ENCODE measurements at places on chromosomes 16 and 17.

DNA sequence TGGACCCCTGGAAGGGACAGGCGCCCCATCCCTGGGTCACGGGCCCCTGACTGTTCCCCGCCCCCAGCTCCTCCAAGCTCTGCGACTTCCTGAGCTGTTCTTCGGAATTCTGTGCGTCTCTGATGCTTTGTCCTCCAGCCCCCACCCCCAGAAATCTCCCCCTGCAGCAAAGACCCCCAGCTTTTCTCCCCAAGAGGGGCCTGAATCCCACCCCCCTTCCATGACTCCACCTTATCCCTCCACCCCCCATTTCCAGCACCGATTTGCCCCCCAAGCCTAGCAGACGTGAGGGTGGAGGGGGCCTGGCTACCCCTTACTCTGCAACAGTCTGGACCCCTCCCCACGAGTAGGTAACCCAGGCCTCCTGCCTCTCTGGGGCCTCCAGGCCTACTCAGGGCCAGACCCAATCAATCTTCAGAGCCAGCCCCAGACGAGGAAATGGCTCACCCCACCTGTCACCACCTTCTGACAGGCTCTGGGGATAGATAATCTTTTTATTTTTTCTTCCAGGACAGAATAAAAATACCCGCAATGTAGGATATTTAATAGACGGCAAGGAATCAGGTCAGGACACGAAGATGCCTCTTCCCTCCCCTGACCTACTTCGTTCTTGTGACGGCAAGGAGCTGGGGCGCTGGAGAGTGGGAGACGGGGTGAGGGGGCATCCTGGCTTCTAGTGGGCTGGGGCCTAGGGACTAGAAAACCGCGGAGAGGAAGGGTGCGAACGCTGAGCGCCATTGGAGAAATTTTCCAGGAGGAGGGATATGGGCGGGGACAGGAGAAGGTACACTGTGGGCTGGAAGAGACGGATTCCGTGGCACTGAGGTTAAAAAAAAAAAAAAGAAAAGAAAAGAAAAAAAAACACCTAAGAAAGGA lies 744 bp upstream of the PLXDC1 start:
- no peak for DNase-seq

- DNase-seq, result no peak
Observed at GRCh38 chr17:73357981-73358380, 46.2 kb upstream of the CDC42EP4 start.

GRCh38 chr17:76751416-76751993 lies 13.6 kb downstream of the MFSD11 start:
- no peak for DNase-seq

DNA sequence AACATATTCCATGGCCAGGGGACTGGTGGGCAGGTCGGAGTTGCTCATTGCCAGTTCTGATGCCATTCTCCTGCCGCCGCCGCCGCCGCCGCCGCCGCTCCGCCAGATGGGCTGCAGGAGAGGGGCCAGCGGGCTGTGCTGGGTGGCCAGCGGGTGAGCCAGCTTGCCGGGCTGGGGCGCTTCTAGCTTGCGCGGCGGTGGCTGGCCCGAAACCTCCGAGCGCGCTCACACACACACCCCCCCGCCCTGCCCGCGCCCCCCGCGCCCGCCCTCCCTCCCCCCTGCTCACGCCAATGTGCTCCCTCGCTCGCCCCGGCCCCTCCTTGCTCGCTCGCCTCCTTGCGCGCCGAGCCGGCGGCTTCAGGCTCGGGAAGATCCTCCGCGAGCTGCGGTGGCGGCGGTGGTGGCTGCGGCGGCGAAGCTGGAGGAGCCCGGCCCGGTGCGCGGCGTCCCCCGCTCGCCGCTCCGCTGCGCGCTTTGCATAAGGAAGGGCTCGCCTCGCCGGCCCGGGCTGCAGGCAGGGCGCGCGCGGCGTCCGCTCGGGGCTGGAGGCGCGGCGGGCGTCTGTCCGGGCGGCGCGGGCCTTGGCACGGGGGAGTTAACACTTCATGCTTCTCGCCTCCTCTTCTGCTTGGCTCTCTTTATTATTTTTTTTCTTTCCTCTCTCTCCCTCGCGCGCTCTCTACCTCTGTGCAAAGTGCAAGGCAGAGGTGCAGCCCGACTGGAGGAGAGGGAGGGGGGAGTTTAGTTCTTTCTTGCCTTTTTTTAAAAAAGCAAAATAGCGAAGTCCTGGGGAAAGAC lies 500 bp downstream of the MAF start:
- no peak for DNase-seq

DNA sequence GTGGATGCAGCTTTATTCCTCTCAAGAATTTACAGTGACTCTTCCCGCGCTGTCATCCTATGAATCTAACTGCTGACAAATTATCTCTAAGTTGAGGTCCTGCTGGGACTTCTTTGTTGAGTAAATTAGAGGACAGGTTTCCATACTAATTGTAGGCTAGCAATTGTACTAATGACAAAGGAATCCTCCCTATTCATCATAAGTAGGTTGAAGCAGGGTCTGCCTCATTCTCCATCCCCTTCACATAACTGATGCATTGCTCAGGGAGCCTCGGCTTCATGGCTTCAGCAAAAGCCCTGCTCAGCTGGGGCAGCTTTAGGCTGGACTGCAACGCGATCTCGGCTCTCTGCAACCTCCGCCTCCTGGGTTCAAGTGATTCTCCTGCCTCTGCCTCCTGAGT lies 83.1 kb upstream of the IRX6 start:
- no peak for DNase-seq

GRCh38 chr17:58691701-58692238 lies at the start of gene TEX14:
TSS of gene TEX14 (minus strand) at chr17:58692045. CDS start at chr17:58652001, 40,044 bp downstream.
- DNase-seq, result no peak

DNA sequence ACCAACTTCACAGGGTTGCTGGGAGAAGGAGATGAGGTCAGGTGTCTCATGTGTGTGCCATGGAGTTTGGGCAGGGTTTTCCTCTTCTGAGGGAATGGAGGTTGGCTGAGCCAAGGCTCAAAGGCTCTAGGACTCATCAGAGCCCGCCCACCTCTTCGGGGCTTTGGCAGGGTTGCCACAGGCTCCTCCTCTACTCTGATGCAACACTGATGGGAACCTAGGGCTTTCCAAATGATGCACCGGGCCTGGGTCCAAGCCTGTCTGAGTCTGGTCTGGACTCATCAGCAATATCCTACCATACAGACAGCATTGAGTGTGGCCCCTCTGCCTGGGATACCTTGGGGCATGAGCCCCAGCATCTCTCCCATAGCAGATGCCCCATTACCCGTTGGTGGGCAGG lies 59.5 kb upstream of the LHX1 start:
- no peak for DNase-seq

DNA sequence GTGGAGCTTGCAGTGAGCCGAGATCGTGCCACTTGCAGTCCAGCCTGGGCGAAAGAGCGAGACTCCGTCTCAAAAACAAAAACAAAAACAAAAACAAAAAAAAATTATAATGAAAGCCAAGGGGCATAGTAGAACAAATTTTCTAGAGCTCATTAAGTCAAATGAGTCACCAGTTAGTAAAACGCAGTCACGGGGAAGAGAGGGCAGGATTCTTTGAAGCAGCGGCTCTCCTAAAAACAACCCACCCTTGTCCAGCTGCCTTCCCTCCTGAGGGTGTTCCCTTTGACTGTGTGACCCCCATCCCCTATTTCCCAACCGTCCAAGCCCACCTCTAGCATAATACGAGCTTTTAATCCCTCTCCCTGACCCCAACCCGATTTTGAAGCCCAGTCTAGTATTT lies 44.1 kb upstream of the STH start:
- no peak for DNase-seq

- DNase-seq, result no peak
Observed at GRCh38 chr16:70656712-70657263, 10.4 kb downstream of the IL34 start.

DNA sequence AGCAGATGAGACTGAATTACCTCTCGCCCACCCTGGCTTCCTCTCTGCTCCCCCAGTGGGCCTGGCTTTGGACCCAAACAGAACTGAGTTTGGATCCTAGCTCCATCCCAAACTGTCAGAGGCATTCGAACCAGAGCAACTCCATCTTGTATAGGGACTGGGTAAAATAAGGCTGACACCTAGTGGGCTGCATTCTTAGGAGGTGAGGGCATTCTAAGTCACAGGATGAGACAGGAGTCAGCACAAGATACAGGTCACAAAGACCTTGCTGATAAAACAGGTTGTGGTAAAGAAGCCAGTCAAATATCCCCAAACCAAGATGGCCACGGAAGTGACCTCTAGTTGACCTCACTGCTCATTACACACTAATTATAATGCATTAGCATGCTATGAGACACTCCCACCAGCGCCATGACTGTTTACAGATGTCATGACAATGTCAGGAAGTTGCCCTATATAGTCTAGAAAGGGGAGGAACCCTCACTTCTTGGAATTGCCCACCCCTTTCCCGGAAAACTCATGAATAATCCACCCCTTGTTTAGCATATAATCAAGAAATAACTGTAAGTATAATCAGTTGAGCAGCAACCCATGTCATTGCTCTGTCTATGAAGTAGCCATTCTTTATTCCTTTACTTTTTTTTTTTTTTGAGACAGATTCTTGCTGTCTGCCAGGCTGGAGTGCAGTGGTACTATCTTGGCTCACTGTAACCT lies 44.4 kb downstream of the LYRM1 start:
- DNase-seq, result no peak

DNA sequence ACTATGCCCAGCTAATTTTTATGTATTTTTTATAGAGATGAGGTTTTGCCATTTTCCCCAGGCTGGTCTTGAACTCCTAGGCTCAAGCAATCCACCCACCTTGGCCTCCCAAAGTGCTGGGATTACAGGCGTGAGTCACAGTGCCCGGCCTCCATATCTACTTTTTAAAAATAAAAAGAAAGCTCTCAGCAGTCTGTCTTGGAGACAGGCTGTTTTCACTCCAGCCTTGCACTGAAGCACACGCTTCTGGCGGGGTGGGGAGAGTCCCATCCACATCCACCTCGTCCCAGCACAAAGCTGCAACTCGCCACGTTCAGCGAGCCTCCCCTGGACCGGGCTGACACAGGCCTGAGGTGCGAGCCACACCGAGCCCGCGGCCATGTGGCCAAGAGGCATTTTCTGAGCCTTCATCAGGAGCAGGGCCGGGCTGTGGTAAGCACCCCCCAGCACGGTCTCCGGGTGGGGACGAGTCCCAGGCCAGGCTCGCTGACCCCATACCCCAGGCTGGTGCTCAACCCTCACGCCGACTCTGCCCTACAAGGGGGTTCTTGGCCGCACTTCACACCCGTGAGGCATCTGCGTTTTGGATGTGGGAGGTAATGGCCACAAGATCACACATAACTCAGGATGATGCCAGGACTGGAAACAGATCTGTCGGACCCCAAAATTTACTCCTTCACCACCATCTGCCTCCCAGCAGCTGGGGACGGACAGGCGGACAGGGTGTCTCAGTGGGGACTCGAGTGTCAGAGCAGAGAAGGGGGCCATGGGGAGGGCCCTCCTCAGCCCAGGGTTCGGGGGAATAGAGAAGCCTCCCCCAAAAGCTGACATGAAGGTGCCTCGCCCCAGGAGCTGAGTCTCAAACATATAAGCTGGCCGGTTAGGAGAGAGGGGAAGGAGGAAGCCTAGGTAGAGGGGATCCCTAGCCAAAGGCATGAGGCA lies 28.6 kb downstream of the TBC1D16 start:
- no peak for DNase-seq

DNA sequence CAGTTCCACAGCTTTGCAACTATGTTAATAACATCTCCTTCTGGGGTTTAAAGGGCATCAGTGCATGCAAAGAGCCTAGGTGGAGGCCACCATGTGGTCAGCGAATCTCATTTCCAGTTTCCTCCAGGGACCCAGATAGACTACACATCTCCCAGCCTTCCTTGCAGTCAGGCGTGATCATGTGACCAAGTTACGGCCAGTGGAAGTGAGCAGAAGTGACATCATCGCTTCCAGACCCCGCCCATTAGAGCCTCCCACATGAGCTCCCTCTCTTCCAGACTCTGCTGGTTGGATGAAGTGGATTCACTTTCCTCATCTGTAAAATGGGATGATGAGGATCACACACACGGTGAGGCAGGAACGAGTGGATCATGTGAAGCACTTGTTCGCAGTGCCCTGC lies 27.4 kb upstream of the KDM8 start:
- DNase-seq, result no peak

- DNase-seq, result no peak
Observed at GRCh38 chr16:14187517-14188338, 116.6 kb downstream of the MRTFB start.

DNA sequence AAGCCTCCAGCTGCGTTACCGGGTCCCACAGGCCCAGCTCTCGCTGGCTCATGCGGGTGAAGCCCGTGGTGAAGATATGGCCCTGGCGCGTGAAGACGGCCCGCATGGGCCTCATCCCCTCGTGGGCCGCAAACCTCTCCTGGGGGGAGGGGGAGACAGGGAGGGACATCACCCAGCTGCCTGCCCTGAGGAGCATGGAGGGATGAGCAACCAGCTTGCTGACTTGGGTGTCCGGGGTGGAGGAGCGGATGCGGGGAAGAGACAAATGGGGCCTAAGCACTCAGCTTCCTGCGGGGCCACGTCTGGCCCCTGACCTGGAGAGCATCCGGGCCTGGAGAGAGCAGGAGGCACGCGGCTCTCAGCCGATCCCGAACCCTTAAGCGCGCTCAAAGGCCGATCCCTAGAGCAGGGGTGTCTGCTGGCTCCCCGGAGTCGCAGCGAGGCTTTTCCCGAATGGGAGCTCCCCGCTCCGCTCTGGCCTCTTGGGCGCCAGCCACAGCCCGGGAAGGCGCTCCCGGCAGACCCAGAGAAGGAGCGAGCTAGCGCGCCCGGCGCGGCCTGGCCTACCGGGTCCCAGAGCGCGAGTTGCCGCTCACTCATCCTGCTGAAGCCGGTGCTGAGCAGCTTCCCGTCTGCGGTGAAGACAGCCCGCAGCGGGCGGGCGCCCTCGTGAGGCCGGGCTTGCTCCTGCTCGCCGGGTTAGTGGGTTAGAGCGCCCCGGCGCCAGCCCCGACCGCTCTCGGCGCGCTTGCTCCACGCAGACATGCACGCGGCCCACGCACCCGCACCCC lies 5.0 kb downstream of the CORO6 start:
- DNase-seq, result peak; percentile 59

- DNase-seq, result no peak
Observed at GRCh38 chr16:71771571-71771970, 37.1 kb downstream of the AP1G1 start.

GRCh38 chr17:1470755-1471462 lies 14.9 kb upstream of the CRK start:
- DNase-seq, result no peak

DNA sequence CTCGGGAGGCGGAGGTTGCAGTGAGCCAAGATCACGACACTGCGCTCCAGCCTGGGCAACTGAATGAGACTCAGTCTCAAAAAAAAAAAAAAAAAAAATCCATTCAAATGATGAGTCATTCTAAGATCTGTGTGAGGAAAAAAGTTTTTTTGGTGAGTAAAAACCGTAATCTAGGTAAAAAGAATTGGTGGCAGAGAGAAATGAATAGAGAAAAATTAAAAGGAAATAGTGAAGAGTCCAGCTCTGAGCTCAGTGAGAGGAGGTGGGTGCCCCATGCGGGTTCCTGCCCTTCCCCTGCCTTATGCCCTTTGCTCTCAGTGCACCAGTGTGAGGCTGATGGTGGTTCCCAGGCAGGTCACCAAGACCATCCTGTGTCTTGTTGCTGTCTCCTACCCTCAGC lies 20.9 kb downstream of the GAN start:
- DNase-seq, result no peak

GRCh38 chr17:68646626-68647526 lies 45.7 kb upstream of the FAM20A start:
- DNase-seq, result no peak

- DNase-seq, result no peak
Observed at GRCh38 chr17:74350486-74350885, 11.2 kb downstream of the BTBD17 start.

GRCh38 chr17:78133971-78134898 lies 3.7 kb downstream of the TMC8 start:
- peak; percentile 58 for DNase-seq

- no peak for DNase-seq
Observed at GRCh38 chr16:52488837-52489289, 58.1 kb downstream of the TOX3 start.

- DNase-seq, result no peak
Observed at GRCh38 chr17:50144845-50145531, 5.5 kb downstream of the PPP1R9B start.

Measured in NCI-H460 (cell line).